Mesenteric fat pad (tissue), 1 donor: ENCODE measurements at places on chromosomes 2 and 18.

GRCh38 chr2:151673016-151673415 is 61.3 kb downstream of the NEB start:
- no peak for DNase-seq

- DNase-seq = peak; percentile 89
Measured at GRCh38 chr2:239223310-239224198, 177.3 kb downstream of the HDAC4 start.

GRCh38 chr2:31151501-31151900 is 13.3 kb upstream of the GALNT14 start:
- DNase-seq = peak; percentile 9

GRCh38 chr18:75280427-75281280 is 70.1 kb downstream of the TSHZ1 start:
- DNase-seq = no peak

- no peak for DNase-seq
Measured at GRCh38 chr2:174108579-174108978, 139.8 kb downstream of the OLA1 start.

- no peak for DNase-seq
Measured at GRCh38 chr18:5515011-5515784, 28.6 kb downstream of the EPB41L3 start.

- no peak for DNase-seq
Measured at GRCh38 chr2:18001671-18002070, 123.2 kb downstream of the KCNS3 start.

DNA sequence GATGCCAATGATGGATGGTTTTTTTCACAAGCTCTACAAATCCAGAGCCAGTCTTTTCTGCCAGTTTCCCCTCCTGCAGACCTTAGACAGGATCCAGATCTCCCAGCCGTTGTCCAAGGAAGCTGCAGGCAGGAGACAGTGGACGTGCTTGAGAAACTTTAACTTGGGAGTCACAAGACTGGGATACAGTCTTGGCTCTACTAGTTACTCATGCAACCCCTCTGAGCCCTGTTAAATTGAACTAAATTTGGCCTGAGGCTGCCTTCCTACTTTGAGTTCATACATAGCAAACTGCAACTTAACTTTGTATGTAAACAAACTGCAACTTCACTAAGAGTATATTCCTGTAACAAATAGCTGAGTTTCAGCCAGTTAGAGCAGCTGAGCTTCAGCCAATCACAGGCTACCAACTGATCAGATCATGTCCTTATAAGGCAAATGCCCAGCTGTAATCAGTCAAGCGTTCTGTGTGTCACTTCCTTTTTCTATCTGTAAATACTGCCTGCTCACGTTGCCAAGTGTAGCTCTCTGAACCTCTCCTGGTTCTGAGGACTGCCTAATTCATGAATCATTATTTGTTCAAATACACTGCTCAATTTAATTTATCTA is 140.9 kb downstream of the CAPN13 start:
- DNase-seq = no peak

GRCh38 chr2:152222975-152223637 is 47.5 kb upstream of the STAM2 start:
- no peak for DNase-seq

GRCh38 chr18:49055754-49056172 is 105.0 kb upstream of the SMAD7 start:
- DNase-seq = no peak

GRCh38 chr18:74497778-74498177 is 1.6 kb downstream of the CNDP2 start:
- no peak for DNase-seq

DNA sequence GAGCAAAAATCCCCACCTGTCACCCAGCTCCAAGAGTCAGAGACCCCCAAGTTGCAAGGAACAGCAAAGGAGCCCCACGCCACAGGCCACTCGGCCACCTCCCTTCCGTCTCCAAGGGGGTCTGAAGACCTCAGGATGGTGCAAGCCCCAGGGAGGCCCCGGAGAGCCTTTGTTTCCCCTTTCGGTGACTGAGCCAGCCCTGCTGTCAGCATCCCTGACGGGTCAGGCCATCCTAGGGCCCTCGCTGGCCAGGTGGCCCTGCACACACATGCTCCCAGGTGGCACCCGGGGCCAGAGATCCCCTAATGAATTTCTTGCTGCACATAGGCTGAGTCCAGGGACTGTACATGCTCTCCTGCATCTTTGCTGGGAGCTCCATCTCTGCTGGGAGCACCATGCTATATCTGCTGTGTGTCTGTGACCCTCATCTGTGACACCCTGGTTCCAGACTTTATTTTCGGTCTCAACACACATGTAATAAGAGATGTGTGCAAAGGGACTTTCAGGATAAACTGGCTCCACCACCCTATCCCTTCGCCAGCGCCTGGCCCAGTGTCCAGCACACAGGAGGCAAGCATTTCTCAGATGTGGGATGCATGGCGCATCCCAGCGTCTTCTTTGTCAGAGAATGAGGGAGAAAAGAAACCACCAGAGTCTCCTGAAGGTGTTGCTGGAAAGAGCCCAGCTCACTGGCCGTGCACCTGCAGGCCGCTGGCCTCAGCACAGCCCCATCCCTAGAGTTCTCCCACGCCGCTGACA is 27.4 kb downstream of the ADI1 start:
- DNase-seq = peak; percentile 72

GRCh38 chr18:30208546-30208945 is 834.0 kb downstream of the DSC3 start:
- DNase-seq = no peak

DNA sequence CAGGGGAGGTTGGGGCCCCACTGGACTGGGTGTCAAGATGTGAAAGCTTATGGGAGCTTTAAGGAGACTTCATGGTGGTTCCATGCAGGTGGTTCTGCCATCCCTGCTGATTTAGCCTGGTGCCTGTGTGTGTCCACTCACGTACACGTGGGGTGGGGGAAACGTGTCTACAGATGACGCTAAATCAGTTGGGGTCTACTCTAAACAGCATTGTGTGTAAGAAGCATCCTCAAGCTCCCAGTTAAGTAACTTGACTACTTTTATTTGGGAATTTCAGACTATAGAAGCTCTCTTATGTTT is 47.1 kb downstream of the BCL2L11 start:
- DNase-seq = no peak

DNA sequence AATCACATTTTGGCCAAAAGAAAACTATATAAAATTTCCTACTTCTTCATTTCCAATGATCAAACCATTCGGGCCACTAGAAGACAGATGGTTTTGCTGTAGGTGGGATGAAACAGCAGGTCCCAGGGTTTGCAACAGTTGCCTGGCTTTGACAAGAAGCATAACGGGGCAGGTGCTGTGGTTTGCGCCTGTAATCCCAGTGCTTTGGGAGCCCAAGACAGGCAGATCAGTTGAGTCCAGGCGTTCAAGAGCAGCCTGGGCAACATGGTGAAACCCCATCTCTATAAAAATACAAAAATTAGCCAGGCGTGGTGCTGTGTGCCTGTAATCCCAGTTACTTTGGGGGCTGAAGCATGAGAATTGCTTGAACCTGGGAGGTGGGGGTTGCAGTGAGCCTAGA is 81.4 kb upstream of the XPO1 start:
- DNase-seq = peak; percentile 59
